ENCODE measurements at places on chromosomes 16 and 17. TPM values are rescaled to one million over a fixed set of nuclear protein-coding genes. Genes with fewer than 3 reads are reported as not detected.
A peak's percentile ranks its signal among the peaks of the same experiment; 100 is the strongest.

- no peaks in the 10 kb centered on the region for H3K27me3 ChIP-seq
- no peaks in the 10 kb centered on the region for H3K36me3 ChIP-seq
- no peak overlapping the region for H3K4me3 ChIP-seq
- DNase-seq, result no peak
Measured at GRCh38 chr17:30939051-30939689, 17.4 kb downstream of the ADAP2 start.

DNA sequence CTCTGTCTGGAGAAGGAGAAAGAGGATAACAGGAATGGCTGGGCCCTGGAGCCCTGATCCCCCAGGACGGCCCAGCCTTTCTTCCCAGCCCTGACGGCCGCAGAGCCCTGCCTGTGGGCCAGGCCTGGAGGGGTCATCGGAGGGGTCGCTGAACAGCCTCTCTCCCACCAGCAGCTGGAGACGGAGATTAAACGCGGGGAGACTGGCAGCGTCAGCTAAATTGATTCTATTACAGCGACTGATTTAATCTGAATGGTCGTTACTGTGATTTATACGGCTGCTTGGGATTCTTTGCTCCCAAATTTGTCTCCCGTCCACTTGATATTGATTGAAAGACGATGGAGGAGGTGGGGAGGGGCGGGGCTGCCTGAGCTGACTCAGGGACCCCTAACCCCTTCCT is 7.1 kb upstream of the CDH15 start:
- no peaks in the 10 kb centered on the region for H3K36me3 ChIP-seq
- H3K4me3 ChIP-seq, result no peak overlapping the region
- peaks cover 10% of the 10 kb centered on the region for H3K4me1 ChIP-seq
- no peak for DNase-seq
- H3K27ac ChIP-seq, result no peak overlapping the region
- no peaks in the 10 kb centered on the region for H3K27me3 ChIP-seq

DNA sequence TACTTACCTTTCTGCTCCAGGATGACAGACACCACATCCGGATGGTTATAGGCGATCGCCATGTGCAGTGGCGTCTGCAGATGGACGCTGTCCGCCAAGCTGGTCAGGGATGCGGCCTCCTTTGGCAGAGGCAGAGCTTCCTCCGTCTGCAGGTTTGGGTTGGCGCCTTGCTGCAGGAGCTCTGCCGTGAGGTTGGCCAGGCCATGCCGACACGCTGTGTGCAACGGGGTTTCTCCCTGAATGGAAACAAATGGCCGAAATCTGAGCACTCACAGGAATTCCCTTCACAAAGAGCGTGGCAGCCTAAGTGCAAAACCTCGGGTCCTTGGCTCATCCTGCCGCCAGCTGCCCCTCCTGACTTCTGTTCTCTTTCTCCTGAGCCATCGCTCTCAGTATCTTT is 41.8 kb downstream of the CYB5D2 start:
- H3K27me3 ChIP-seq, result no peaks in the 10 kb centered on the region
- no peak for DNase-seq
- peaks cover 56% of the 10 kb centered on the region for H3K36me3 ChIP-seq
- peaks cover 8% of the 10 kb centered on the region for H3K4me1 ChIP-seq
- no peak overlapping the region for H3K27ac ChIP-seq

DNA sequence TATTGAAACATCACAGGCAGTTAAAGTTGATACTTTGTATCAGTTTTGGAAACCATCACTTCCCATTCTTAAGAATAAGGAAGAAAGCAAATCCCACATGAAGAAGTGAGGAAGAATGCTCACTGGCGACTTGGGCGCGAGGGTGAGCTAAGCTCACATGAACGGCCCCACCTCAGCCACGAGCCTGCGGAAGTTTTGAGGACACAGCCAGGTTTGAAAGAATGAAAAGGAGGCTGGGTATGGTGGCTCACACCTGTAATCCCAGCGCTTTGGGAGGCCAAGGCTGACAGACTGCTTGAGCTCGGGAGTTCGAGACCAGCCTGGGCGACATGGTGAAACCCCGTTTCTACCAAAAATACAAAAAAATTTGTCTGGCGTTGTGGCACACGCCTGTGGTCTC is 110.3 kb upstream of the CHMP6 start:
- DNase-seq, result no peak
- no peak overlapping the region for H3K4me3 ChIP-seq
- no peak overlapping the region for H3K27ac ChIP-seq
- H3K36me3 ChIP-seq, result peaks cover 23% of the 10 kb centered on the region

GRCh38 chr17:20987511-20987910 is 55.3 kb downstream of the USP22 start:
- H3K4me1 ChIP-seq, result no peaks in the 10 kb centered on the region
- DNase-seq, result no peak
- no peak overlapping the region for H3K4me3 ChIP-seq
- no peaks in the 10 kb centered on the region for H3K27me3 ChIP-seq

GRCh38 chr16:72664056-72664508 is 383.8 kb downstream of the ZFHX3 start:
- H3K36me3 ChIP-seq, result no peaks in the 10 kb centered on the region
- no peaks in the 10 kb centered on the region for H3K27me3 ChIP-seq
- peaks cover 18% of the 10 kb centered on the region for H3K4me1 ChIP-seq
- H3K4me3 ChIP-seq, result peak overlapping the region; percentile 67

DNA sequence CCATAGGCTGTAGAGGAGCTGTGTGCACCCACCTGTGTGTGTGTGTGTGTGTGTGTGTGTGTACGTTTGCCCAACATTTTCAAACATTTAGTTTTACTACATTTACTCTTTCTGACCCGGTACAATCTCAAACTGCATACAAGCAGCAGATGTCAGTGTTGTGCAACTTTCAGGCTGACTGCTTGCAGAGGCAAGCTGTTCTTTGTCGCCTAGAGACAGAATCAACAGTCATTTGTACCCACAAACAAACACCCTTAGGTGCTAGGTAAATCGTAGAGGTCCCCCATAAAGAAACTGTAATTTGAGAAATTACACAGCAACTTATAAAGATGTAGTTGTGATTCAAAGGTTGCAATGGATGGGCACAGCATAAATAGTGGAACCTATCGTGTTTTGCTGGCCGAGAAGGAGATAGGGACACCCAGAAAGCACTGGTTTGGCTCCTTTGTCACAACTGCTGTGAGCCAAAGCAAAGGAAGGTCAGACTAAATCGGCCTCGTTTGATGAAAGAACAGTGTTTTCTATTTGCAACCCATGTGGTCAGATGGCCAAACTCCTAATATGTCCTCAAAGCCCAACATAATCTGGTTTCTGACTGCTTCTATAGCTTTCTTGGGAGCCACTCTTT is 478.4 kb downstream of the TOX3 start:
- no peak overlapping the region for H3K4me3 ChIP-seq
- no peaks in the 10 kb centered on the region for H3K36me3 ChIP-seq
- H3K27me3 ChIP-seq, result no peaks in the 10 kb centered on the region

- no peaks in the 10 kb centered on the region for H3K36me3 ChIP-seq
- no peaks in the 10 kb centered on the region for H3K27me3 ChIP-seq
- no peak overlapping the region for H3K4me3 ChIP-seq
- H3K27ac ChIP-seq, result no peak overlapping the region
- H3K4me1 ChIP-seq, result no peaks in the 10 kb centered on the region
Measured at GRCh38 chr17:65601145-65601544, 39.7 kb upstream of the AXIN2 start.

GRCh38 chr16:16126896-16127295 is 96.4 kb downstream of the ABCC6 start:
- peaks cover 48% of the 10 kb centered on the region for H3K36me3 ChIP-seq
- H3K27me3 ChIP-seq, result no peaks in the 10 kb centered on the region
- H3K27ac ChIP-seq, result no peak overlapping the region
- no peaks in the 10 kb centered on the region for H3K4me1 ChIP-seq
- no peak overlapping the region for H3K4me3 ChIP-seq
- DNase-seq, result no peak

GRCh38 chr16:47460359-47460710 is 528 bp downstream of the ITFG1 start:
- H3K27ac ChIP-seq, result peak overlapping the region; percentile 82
- peaks cover 56% of the 10 kb centered on the region for H3K4me1 ChIP-seq
- H3K36me3 ChIP-seq, result peaks cover 3% of the 10 kb centered on the region
- peak overlapping the region; percentile 92 for H3K4me3 ChIP-seq
- no peaks in the 10 kb centered on the region for H3K27me3 ChIP-seq
- no peak for DNase-seq

GRCh38 chr17:69828087-69828486 is 246.9 kb upstream of the KCNJ16 start:
- H3K27me3 ChIP-seq, result no peaks in the 10 kb centered on the region
- no peaks in the 10 kb centered on the region for H3K4me1 ChIP-seq

DNA sequence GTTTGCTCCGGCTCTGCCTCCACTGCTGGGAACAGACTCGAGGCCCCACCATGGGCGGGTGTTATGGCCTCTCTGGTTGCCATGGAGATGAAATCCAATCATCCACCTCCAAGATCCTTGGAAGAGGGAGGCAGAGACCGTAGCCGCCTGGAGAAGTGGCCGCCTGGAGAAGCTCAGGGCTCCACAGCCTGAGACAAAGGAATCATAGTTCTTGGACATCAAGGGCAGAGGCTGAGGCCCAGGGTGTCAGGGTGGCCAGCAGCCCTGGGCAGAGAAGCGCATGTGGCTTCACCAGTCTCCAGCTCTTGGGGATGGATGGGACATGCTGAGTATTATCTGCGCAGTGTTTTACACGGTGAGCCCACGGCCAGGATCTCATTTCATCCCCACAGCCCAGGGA is 36.2 kb downstream of the ABR start:
- H3K27me3 ChIP-seq, result no peaks in the 10 kb centered on the region
- no peak overlapping the region for H3K4me3 ChIP-seq
- H3K27ac ChIP-seq, result no peak overlapping the region
- DNase-seq, result no peak

GRCh38 chr16:69476920-69477443 is 52.6 kb downstream of the CYB5B start:
- no peak for DNase-seq
- no peak overlapping the region for H3K27ac ChIP-seq
- no peaks in the 10 kb centered on the region for H3K4me1 ChIP-seq
- no peaks in the 10 kb centered on the region for H3K27me3 ChIP-seq
- H3K4me3 ChIP-seq, result no peak overlapping the region
- no peaks in the 10 kb centered on the region for H3K36me3 ChIP-seq

DNA sequence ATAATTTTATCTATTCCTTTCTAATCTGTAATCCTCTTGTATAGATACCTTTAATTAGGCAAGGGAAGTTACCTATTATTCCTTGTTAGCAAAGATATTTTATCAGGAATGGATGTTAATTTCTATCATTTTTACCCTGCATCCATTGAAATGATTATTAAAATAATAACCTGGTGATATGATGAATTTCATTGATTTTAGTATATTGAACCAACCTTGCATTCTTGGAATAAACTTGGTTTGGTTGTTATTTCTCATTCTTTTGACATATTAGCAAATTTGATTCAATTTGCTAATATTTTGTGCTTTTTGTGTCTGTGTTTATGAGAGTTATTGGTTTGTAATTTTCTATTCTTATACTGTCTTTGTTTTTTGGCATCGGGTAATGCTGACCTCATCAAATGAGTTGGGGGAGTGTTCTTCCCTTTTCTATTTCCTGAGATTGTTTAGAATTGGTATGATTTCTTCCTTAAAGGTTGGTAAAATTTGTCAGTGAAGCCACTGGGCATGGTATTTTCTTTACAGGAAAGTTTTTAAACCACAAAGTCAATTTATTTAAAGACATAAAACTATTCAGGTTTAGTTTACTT is 250.4 kb upstream of the PMFBP1 start:
- no peaks in the 10 kb centered on the region for H3K36me3 ChIP-seq
- no peak overlapping the region for H3K27ac ChIP-seq
- H3K4me1 ChIP-seq, result no peaks in the 10 kb centered on the region
- H3K27me3 ChIP-seq, result no peaks in the 10 kb centered on the region
- H3K4me3 ChIP-seq, result no peak overlapping the region

DNA sequence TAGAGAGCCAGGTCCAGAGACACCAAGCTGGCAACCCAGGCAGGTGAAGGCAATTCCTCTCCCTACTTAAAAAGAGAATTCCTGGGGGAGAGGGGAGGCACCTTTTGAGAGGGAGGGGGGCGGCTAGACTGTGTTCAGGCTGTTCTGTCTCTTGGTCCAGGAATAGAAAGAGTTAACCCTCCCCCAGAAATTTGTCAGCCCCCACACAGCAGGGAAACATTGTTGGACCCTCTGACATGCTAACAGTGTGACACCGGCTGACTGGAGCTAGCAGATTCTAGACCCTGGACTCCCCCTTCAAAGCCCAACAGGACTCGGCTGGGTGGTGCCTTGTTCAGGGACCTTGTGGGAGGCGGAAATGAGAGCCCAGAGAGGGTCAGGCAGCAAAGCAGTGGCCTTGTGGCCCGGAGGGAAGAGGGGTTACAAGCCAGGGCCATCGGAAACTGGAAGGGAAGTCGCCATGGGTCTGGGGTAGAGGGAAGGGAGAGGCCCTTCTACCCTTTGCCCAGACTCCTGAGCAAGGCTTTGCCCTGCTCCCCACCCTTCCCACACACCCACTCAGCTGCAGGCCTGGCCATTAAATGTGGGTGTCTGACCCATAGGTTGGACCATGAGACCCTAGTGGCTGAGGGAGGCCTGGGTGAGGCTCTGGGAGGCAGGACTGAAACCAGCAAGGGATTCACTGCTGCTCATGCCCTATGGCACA is 44.6 kb downstream of the RAI1 start:
- H3K4me3 ChIP-seq, result no peak overlapping the region
- no peaks in the 10 kb centered on the region for H3K36me3 ChIP-seq
- H3K27ac ChIP-seq, result no peak overlapping the region
- DNase-seq, result no peak
- H3K27me3 ChIP-seq, result no peaks in the 10 kb centered on the region

- peak; percentile 61 for DNase-seq
- no peak overlapping the region for H3K4me3 ChIP-seq
- peaks cover 79% of the 10 kb centered on the region for H3K4me1 ChIP-seq
- peaks cover 32% of the 10 kb centered on the region for H3K36me3 ChIP-seq
- no peak overlapping the region for H3K27ac ChIP-seq
Measured at GRCh38 chr16:28179354-28179753, 32.4 kb downstream of the XPO6 start.

GRCh38 chr17:40095944-40096791 is 4.2 kb downstream of the NR1D1 start:
- H3K4me1 ChIP-seq, result peaks cover 74% of the 10 kb centered on the region
- peak overlapping the region; percentile 43 for H3K4me3 ChIP-seq
- H3K27me3 ChIP-seq, result no peaks in the 10 kb centered on the region
- peak overlapping the region; percentile 92 for H3K27ac ChIP-seq

- H3K4me3 ChIP-seq, result no peak overlapping the region
- H3K27ac ChIP-seq, result no peak overlapping the region
- H3K4me1 ChIP-seq, result no peaks in the 10 kb centered on the region
- H3K27me3 ChIP-seq, result no peaks in the 10 kb centered on the region
Measured at GRCh38 chr16:81688182-81688581, 90.9 kb upstream of the PLCG2 start.

- H3K27me3 ChIP-seq, result no peaks in the 10 kb centered on the region
- H3K4me1 ChIP-seq, result no peaks in the 10 kb centered on the region
- no peaks in the 10 kb centered on the region for H3K36me3 ChIP-seq
- no peak overlapping the region for H3K4me3 ChIP-seq
Measured at GRCh38 chr16:78485917-78486257, 386.4 kb downstream of the WWOX start.

- peaks cover 98% of the 10 kb centered on the region for H3K4me1 ChIP-seq
- no peak overlapping the region for H3K4me3 ChIP-seq
- no peaks in the 10 kb centered on the region for H3K27me3 ChIP-seq
- DNase-seq, result no peak
- no peaks in the 10 kb centered on the region for H3K36me3 ChIP-seq
- peak overlapping the region; percentile 60 for H3K27ac ChIP-seq
Measured at GRCh38 chr17:14202388-14203166, 34.1 kb downstream of the CDRT15 start.

Gene KRT25
- polyA plus RNA-seq, result not detected

Gene SPECC1
- 4.6 TPM for polyA plus RNA-seq

Gene ABCA9
- not detected for polyA plus RNA-seq

Gene SLC38A8
- polyA plus RNA-seq, result not detected

Gene TLCD1
- not detected for polyA plus RNA-seq

Gene TEKT1
- polyA plus RNA-seq, result not detected

Gene KRTAP9-8
- not detected for polyA plus RNA-seq

Gene PYY
- not detected for polyA plus RNA-seq

Gene DNAH17
- not detected for polyA plus RNA-seq

Gene EVPLL
- not detected for polyA plus RNA-seq

Gene FSCN2
- 0.20 TPM for polyA plus RNA-seq

Gene SDK2
- 0.49 TPM for polyA plus RNA-seq

Gene TMEM238L
- polyA plus RNA-seq, result not detected

Gene CDH16
- polyA plus RNA-seq, result not detected
